ENCODE measurements at places on chromosomes 1 and 21. TPM values are rescaled to one million over a fixed set of nuclear protein-coding genes. Genes with fewer than 3 reads are reported as not detected.

Gene OPRD1
- not detected for total RNA-seq

Gene ANKRD65
- total RNA-seq = 1.6 TPM

Gene MTARC1
- total RNA-seq = 1.7 TPM

Gene OR6N1
- not detected for total RNA-seq

Gene NEK2
- total RNA-seq = 10.0 TPM

Gene MATN1
- total RNA-seq = not detected

Gene RNU1-3
- total RNA-seq = under 0.01 TPM

Gene SAMSN1
- 0.86 TPM for total RNA-seq

Gene PRKACB
- 26.7 TPM for total RNA-seq

Gene C8B
- total RNA-seq = not detected

Gene RSPH1
- total RNA-seq = not detected

Gene GLUL
- 350 TPM for total RNA-seq

Gene FCAMR
- not detected for total RNA-seq

Gene ASPM
- 19.6 TPM for total RNA-seq

Gene RUNX3
- not detected for total RNA-seq

Gene LCE3D
- total RNA-seq = not detected

Gene TMEM200B
- 14.8 TPM for total RNA-seq

Data from fibroblast of villous mesenchyme (primary cell).